ENCODE measurements at places on chromosomes 16 and 17.

- DNase-seq = no peak
Measured at GRCh38 chr17:80884811-80885210, 106.8 kb upstream of the CHMP6 start.

DNA sequence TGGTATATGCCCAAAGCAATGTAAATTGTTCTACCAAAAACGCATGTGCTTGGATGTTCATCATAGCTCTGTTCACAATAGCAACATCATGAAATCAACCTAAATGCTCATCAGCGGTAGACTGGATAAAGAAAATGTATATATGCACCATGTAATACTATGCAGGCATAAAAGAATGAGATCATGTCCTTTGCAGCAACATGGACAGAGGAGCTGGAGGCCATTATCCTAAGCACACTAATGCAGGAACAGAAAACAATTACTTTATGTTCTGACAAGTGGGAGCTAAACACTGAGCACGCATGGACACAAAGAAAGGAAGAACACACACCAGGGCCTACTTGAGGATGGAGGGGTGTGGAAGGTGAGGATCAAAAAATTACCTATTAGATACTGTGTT lies 33.7 kb downstream of the TANC2 start:
- DNase-seq = no peak

- no peak for DNase-seq
Measured at GRCh38 chr16:53055541-53056391, 975 bp downstream of the CHD9 start.

DNA sequence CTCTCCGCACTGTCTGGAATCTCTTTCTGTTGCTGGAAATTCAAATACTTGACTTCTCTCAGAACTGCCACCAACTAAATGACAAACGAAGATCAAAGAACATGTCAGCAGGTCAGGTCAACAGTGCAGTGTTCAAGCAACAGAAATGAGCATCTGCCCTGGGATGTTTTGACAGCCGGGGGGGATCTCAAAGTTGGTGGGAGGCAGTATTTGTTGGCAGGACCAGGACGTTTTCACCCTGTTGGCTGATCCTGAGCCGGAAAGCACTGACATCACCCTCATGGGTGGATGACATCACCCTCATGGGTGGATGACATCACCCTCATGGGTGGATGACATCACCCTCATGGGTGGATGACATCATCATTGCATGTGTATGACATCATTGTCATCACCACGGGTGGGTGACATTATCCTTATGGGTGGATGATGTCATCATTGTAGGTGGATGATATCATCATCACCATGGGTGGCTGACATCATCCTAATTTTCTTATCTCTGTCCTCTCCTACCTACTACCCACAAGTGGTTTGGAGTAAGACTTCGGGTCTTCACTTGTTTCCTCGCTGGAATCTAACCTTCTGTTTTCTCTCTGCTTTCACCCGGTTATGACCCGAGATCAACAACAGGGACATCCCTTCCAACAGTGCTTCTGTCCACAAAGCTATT lies 18.9 kb downstream of the DNAH17 start:
- no peak for DNase-seq

GRCh38 chr17:82972836-82973372 lies 106.5 kb upstream of the METRNL start:
- DNase-seq = no peak

- DNase-seq = no peak
Measured at GRCh38 chr16:2954656-2955381, 9.3 kb upstream of the KREMEN2 start.

- no peak for DNase-seq
Measured at GRCh38 chr16:56493126-56493525, 26.7 kb downstream of the BBS2 start.

DNA sequence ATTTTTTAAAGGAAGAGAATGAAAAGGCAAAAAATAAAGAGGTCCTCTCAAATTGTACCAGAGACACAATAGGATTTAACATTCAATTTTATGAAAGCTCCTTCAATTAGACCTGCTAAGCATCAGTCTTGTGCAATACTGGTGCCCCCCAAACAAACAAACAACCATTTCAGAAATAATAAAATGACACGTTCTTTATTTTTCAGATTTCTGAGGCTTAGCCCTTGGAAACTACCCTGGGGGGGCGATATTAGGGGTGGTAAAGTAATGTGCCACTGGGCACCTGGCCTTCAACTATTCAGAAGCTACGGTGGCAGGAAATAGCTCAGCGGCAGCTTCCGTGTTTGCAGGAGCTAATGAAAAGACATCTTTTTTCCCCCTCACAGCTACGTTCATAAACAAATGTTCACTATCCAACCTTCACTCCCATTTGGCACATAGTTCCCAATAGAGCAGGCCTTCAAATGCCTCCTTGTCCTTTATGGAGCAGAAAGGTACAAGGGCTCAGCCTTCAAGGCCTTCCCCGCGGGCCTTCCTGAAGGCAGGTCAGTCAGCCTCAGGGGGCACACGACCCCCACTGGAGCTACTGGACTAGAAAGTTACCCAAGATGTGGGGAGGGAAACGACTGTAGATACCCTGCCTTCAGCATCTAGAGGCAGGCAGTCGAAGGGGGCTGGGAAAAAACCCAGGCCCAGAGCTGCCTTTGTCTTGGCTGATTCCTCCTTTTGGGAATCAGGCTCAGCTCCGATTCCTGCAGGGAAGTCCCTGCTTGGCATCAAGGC lies 44.1 kb downstream of the TBX4 start:
- no peak for DNase-seq

GRCh38 chr17:44633998-44634397 lies 22.3 kb upstream of the MEIOC start:
- no peak for DNase-seq

DNA sequence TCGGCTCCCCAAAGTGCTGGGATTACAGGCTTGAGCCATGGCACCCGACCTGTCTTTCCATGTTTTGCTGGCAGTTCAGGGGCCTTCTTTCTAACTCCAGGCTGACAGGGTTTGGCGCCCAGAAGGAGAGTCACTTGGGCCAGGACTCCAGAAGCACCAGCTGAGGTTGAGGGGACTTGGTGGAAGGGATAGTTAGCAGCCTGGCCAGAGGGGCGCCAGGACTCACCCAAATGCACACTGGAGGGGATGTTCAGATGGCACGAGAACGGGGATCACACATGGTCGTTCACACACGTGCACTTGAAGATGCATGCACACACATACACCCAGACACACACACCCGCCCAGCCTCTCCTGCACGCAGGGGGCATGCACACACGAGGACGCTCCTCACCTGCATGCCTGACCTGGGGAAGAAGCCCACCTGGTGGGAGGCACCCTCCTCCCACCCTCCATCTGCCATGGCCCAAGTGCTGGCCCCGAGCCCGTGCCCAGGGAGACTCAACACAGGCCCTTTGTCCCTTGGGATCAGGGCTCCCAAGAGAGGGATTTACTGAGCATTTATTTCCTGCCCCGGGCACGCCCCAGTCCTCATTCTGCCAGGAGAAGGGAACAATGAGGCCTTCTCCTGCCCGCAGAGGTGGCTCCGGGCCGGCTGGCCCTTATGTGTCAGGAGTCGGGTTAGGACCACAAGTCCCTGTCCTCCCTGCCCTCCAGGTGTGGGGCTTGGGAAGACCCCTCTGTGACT lies 2.3 kb upstream of the PRSS21 start:
- no peak for DNase-seq

DNA sequence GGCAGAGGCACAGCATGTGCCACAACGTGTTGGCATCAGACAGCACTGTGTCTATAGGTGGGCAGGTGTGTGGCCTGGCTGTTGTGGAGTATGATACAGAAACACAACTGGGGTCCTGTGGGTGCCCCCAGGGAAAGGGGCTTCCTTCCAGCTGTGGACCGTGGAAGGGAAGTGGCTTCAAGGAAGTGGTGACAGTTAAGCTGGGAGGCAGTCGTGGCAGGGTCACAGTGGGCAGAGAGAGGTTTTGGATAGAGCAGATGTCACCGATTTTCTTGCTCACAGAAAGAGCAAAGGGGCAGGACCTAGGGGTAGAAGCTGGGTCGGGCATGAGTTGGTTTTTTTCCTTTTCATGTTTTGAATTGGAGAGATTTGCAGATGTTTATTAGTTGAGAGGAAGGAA lies 11.2 kb upstream of the ORAI3 start:
- no peak for DNase-seq

GRCh38 chr16:84279881-84280280 lies 14.8 kb upstream of the WFDC1 start:
- no peak for DNase-seq

DNA sequence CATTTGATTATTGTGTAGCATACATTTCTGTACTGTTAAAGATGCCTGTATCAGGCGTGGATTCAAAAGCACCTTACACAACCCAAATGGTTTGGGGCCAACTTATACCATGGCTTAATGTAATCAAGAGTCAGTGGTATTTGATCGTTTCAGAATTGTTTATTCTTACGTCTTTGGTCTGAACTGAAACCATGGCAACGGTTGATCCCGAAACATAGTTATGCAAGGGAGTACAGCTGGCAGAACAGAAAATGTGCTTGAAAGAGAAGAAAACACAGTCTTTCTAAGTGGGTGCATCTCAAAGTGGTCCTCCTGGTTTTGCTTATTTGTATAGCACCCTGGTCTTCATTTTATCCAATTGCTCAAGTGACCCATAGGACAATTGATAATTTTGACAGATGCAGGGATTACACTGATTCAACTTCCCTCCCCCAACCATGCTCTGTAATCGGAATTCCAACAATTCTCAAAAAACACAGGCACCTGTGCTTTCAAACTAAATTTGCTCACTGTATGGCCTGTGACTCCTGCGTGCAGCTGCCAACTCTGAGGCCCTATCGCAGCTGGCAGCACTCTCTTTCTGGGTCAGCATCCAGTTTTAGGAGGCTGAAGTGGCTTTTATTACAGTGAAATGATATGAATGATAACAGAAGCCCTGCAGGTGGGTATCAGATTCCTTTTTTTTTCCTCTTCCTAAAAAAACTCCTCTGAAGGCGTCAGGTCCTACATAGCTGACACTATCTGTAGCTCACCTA lies 77.0 kb upstream of the AXIN2 start:
- DNase-seq = no peak

GRCh38 chr16:10763456-10763855 lies 19.8 kb downstream of the NUBP1 start:
- DNase-seq = no peak

DNA sequence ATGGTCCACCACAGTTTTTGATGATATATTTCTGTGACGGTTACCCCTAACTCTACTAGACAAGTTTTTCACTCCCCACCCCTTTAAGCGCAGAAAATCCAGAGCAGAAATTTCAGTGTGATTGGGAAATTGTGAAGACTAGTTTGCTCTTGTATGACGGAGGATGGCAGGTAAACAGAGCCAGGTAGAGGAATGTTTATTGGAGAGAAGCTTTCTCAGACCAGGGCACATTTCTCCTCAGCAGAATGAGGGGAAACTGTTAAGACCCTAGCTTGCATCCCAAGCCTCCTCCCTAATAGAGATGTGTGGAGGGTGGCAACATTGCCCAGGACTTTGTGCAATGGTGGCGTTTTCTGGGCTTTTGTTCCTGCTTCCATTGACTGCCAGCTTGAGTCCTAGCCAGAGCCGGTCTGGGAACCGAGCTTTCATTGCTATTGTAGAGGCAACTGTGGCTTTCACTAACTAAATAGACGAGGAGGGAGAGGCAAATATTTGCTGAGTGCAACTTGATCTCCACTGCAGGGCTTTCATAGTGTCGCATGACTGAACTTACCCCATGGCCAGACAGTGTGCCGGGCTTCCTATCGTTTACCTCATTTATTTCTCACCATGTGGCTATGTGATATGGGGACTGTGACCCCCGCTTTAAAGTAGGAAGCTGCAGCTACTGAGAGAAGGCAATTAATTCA lies 159.6 kb upstream of the MPHOSPH6 start:
- no peak for DNase-seq

DNA sequence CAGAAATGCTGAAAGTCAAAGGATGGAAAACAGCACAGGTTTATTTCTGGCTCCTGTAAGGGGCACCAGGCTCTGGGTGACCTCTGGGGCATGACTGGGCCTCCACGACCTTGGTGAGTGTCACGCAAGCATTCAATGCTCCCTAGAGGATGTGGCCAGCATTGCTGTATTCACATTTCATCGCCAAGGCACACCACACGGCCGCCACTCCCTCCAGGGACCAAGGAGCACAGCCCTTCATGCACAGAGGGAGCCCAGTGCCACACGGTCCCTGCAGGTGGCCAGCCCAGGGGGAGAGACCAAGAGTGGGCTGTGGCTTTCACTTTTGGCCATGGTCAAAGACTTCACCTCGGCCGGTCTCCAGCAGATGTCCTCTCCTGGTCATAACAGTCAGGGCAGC lies 137.4 kb upstream of the TNRC6C start:
- no peak for DNase-seq

- peak; percentile 4 for DNase-seq
Measured at GRCh38 chr17:21358682-21359482, 17.3 kb upstream of the KCNJ12 start.

DNA sequence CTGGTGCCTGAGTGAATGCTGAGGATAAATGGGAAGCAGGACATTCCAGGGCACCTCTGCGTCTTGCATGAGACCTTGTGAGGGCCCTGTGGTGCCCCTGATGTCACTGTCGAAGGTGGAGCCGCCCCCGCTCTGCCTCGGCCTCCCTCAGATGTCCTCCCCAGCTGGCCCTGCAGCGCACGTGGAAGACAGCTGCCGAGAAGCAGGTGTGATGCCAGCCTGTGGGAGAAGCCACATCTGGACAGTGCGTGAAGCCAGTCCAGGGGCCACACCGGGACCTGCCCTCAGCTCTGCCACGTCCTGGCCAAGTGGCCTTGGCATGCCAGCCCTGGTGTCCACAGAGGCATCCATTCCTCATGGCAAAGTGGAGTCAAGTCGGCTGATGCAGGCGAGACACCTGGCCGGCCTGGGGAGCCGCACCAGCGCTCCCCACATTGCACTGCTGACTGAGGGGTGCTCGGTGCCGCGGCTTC lies 21.6 kb upstream of the METRNL start:
- no peak for DNase-seq

DNA sequence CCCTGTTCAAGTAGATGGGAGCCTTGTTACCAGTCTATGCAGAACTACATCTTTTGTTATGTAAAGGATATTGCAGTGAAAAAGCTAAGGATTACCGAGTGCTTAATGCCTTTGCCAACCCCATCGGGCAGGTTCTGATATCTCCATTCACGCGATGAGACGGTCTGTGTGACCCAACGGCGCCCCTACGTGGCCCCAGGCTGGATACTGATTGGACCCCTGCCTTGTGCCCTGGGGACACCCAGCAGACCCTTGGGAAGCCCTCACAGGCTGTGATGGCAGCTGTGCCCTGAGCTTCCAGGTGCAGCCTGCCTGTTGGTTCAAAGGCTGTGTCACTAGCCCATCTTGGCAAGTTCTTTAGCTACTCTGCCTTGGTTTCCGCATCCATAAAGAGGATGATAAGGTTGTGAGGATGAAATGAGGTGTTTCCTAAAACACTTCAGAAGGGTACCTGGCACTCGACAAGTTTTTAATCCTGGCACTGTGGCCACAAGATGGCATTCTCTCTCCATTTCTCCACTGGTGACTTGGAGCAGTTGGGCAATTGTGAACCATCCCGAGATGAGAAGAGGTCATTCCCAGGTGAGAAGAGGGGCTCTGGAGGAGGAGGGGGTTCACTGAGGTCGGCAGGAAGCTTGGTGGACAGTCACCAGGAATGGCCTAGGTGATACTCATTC lies 33.6 kb downstream of the HAPSTR1 start:
- no peak for DNase-seq
